ENCODE measurements at places on chromosomes 5 and 9.

DNA sequence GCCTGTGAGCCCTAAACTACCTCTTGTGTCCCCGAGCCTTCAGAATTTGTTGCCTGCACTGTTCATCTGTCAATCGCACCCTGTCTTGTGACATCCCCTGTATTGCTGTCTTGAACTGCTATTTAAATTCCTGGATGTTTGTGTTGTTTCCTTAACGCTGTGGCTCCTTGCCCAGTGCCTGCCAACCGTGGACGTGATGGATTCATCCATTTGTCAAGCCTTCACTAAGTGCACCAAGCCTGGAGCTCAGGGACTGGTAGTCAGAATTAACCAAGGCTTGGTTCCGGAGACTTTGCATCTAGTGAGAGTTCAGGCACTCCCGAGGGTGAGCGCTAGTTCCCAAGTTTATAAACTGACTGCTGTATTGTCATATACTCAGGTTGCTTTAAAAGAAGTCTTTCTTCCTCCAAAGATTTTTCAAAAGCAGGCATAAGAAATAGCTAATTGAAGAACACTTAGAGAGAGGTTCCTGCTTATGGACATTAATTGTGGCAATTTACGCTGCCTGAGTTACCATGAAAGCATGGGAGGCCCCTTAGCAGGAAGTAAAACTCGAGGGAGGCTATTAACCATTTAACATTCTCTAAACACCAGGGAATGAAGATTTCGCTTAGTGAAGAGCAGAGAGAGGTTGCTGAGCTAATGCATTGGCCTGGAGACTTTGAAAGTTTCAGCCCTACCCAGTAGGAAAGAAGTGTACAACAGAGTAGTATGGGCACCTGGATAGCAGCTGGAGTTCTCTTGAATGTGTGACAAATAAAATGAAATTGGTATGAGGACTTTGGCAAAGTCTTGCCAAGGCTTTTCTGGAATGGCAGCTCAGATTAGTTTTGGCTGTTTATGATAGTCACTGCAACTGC, 29.0 kb downstream of the RGS3 start:
- no peak for DNase-seq

DNA sequence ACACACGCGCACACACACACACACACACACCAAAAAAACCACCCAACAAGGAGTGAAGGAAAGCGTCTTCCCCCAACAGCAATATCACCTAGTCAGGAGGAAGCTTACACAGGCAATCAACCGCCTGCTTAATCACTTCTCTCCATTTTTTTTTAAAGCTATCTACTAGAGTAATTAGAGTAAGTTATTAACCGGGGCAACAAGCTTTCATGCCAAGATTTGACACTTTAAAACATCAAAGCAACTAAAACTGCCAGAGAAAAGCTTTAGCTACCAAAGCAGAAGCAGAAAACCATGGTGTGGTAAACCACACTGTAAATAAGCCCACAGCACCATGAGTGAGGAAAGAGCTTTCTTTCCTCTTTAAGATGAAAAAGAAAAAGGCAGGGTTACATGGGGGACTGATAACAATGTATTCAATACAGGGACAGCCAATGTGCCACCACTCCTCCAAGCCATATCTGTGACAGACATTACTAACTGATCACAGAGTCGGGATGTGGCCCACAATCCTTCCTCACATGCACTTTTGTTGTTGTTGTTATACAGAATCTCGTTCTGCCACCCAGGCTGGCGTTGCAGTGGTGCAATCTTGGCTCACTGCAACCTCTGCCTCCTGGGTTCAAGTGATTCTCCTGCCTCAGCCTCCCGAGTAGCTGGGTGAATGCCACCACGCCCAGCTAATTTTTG, 282.1 kb downstream of the CRB2 start:
- DNase-seq, result no peak

DNA sequence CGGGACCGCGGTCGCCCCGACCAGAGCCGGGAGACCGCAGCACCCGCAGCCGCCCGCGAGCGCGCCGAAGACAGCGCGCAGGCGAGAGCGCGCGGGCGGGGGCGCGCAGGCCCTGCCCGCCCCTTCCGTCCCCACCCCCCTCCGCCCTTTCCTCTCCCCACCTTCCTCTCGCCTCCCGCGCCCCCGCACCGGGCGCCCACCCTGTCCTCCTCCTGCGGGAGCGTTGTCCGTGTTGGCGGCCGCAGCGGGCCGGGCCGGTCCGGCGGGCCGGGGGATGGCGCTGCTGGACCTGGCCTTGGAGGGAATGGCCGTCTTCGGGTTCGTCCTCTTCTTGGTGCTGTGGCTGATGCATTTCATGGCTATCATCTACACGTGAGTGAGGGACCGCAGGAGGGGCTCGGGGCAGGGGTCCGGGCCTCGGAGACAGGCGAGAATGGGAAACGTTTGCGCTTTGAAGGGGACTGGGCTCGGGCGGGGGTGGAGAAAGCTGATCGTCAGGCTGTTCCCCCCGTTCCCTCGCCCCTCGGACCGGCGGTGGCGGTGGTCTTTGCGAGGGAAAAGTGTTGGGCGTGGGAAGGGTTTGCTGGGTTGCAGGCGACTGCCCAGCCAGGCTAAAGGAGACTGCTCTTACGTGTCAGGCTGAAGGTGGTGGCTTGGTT, 457 bp downstream of the UGCG start:
- DNase-seq, result peak; percentile 93

GRCh38 chr9:129414377-129414992, 206.4 kb downstream of the C9orf50 start:
- no peak for DNase-seq

DNA sequence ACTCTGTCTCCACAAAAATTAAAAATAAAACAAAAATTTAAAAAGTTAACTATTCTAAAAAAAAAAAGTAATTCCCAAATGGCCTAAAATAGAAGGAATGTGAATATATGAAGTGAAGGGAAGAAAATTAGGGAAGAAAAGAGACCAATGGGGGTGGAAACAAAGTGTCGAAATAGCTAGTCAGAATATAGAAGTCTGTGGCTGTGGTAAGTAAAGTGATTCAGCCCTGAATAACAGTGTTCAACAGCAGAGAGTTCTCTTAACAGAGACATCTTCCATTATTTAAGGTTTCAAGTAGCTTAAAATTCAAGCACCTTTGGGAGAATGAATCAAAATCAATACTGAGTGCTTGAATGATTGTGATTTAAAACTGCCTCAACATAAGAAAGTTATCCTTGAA, 51.7 kb downstream of the LPAR1 start:
- no peak for DNase-seq

DNA sequence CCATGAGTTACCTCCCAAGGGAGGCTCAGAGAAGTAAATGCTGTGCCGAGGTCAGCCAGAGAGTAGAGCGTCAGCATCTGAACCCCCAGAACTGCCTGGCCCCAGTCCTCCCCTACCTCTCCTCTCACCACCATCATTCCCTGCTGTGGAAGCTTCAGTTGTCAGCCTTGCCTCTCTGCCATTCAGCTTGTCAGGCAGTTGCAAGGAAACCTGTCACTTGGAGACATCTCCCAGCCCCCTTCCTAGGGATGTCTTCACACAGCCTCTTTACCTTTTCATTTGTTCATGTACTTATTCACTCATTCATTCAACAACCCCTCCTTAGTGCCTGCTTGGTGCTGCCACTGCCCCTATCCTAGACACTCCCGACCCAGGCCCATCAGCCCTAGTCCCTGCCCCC, 2.1 kb downstream of the RGS14 start:
- DNase-seq, result no peak

- no peak for DNase-seq
Observed at GRCh38 chr5:174607916-174608315, 116.5 kb upstream of the MSX2 start.

All from NCI-H1417 (cell line).